ENCODE measurements at places on chromosomes 5 and 9. TPM values are rescaled to one million over a fixed set of nuclear protein-coding genes. Genes with fewer than 3 reads are reported as not detected.

The MBLAC2 gene
- 8.0 TPM for total RNA-seq

The SLC45A2 gene
- not detected for total RNA-seq

The NUTM2G gene
- not detected for total RNA-seq

The STK32A gene
- total RNA-seq, result 29.1 TPM

The CDH9 gene
- not detected for total RNA-seq

The PDLIM7 gene
- 144 TPM for total RNA-seq

The TSLP gene
- 0.22 TPM for total RNA-seq

The GABRA6 gene
- not detected for total RNA-seq

All from sciatic nerve (tissue), 2 donors.